ENCODE measurements at places on chromosomes 2 and 18.
A peak's percentile ranks its signal among the peaks of the same experiment; 100 is the strongest.

GRCh38 chr18:63683152-63683551 is 19.6 kb upstream of the SERPINB11 start:
- DNase-seq = peak; percentile 95

GRCh38 chr2:19488009-19488691 is 129.7 kb upstream of the OSR1 start:
- peak; percentile 64 for DNase-seq

DNA sequence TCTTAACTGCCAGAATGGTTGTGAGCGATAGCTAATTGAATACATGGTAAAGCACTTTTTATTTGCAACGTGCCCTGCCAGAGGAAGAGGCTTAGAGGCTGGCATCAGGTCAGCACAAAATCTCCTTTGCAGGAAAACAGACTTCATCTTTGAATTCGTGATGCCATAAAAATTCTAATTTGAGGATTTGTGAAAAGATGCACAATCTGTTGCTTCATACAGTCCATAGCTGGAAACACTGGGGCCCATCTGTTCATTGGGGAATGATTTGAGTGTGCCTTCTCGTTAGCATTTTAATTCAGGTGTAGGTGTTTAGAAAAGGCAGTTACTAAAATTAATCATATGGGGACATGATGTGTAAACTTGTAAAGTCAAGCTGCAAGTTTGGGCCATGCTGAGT is 876.0 kb downstream of the SLC4A3 start:
- DNase-seq = no peak

DNA sequence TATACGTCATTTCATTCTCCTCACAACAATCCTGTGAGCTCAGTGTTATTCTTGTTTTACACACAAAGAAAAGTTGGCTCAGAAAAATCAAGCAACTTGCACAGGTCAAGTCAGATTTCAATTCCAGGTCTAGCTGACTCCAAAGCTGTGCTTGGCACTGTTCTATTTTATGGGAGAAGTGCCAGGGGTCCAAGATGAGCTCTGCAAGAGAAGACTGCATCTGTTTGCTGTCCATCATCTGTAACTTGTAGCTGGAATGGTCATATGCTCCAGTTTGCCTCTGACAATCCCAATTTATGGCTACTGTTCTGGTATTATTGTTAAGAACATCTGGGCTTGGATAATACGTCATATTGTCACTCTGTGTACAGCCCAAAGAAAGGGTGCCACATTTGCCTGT is 28.9 kb downstream of the KCNF1 start:
- DNase-seq = no peak

GRCh38 chr2:47230418-47230817 is 75.3 kb upstream of the STPG4 start:
- DNase-seq = no peak

- peak; percentile 50 for DNase-seq
These were observed 40.1 kb upstream of the SOS1 start for GRCh38 chr2:39160982-39161381.

GRCh38 chr2:11357428-11357972 is 13.1 kb upstream of the ROCK2 start:
- DNase-seq = no peak

DNA sequence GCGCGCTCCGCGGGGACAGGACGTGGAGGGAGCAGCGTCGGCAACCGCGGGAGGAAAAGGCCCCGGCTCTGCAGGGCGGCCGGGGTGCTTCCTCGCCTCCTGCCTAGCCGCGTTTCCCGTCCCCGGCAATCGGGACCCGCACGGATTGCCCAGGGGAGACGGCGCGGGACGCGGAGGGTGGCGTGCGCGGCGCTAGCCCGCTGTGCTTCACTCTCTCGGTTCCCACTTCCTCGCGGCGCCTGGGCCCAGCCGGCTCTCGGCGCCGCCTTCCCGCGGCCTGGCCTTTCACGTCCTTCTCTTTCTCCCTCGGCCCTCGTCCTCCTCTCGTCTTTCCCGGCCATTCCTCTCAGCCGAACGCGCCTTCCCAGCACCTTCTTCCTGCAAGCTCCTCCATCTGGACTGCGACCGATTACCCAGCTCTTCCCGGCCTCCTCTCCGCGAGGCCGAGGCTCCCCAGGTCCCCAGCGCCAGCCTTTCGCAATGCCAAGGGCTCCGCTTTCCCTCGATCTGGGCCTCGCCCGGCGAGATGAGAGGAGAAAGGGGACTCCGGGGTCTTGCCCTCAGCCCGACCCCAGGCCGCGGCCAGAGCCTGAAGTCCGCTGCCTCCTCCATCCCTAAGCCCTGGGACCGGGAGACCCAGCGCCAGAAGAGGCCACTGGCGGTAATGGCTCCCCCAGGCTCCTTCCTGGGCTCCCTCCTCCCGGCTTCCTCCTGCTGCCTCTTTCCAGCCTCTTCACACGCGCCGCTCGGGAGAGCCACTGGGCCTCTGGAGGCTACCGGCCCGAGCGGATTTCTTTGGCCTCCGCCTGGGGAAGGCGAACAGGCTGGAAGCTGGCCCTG is 34.3 kb upstream of the ATP6V1B1 start:
- DNase-seq = no peak

DNA sequence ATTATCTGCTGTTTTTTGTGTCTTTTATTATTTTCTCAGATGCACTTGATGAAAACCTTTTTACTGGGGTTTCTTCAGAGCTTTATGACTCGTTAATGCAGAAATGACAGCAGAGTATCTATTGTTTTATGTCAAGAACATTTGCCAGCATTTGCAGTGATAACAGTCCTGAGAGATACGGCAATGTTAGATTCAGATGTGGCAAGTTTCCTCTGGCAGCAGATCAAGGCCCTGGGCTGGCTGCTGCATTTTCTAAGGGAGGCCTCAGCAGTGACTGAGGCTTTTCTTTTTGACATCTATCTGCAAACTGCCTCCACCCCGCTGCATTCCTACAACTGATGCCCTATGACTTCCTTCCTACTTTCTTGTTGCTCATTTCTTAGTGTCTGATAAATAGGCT is 40.2 kb downstream of the EFEMP1 start:
- peak; percentile 68 for DNase-seq

GRCh38 chr2:169694894-169695260 is 608 bp downstream of the PHOSPHO2 start:
- DNase-seq = no peak

- no peak for DNase-seq
These were observed 9.6 kb downstream of the TRPM8 start for GRCh38 chr2:233926806-233927205.

DNA sequence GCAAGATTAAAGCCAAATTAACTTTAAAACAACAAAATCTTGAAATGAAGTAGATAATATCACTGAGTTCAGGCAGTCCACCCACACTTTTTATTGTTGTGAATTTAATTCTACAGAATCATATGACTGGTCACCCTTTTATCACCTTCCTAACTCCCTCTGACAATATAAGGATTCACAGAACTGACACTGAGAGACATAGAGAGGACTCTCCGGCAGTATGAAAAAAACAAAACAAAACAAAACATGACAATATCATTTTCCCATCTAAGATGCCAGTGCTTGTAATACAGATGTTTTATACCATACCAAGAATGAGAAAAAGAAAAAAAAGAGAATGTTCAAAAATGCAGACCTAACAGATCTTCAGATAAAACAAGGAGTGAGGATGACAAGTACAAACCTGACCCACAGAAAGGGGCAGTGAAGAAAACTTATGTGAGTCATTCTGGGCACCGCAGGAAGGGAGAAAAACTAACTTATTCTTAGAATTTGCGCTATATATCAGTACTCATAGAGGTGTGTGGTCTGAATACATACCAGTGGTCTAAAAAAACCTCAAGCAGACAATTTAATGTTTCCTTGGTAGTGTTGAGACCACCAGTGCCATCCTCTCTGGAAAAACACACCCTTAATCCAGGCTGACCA is 136.6 kb downstream of the ZAP70 start:
- peak; percentile 40 for DNase-seq

- DNase-seq = no peak
These were observed 393.5 kb upstream of the RAB12 start for GRCh38 chr18:8215741-8216140.

GRCh38 chr2:142220239-142220638 is 89.4 kb upstream of the LRP1B start:
- DNase-seq = no peak

DNA sequence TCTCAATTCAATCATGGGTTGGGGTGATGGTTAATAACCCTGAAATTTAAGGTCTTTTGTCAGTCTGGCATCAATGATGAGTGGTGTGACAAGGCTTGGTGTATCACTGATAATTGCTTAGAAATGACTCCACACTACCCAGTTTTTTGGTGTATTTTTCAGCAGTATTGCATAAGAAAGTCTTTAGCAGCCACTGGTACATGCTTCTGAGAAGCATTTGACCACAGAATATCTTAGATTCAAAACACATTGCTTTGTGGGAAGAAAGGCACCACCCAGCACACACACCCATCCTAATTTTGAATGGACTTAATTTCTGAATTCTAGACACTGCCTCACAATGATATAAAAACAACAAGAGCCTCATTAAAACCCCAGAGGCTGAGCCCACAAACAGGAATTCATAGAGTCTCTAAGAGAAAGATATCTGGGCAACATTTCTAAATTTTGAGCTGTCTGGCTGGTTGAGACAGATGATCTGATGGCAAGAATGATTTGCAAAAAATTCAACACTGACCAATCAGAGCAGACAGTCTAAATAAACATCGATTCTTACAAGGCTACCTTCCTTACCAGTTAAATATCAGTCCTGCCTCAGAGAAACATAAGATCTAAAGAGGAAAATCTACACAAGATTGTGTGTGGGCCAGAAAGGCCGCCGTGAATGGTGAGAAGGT is 114.7 kb upstream of the CYP1B1 start:
- DNase-seq = peak; percentile 96

- DNase-seq = peak; percentile 55
These were observed 271.3 kb downstream of the KCNS3 start for GRCh38 chr2:18149660-18150246.

DNA sequence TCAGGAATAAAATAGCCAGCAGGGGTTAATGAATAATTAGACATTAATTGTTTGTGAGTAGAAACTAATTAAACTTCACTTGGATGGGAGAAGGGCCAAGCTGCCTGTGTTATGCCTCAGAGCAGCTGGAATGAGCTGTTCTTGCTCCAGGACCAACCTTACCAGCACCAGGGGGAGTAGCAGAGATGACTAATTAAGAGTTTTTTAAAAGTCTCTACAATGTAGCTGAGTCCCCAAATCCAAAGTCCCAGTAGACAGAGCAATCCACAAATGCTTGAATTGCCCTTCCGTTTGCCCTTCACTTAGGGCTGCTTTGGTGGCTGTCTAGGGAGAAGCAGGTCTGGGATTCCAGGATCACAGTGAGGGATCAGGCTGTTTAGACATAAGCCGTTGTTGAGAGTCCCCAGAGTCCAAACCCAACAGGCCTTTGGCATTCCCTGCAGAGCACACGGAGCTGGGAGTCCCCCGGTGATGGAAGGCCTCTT is 59.4 kb downstream of the RHOB start:
- DNase-seq = peak; percentile 58

- DNase-seq = no peak
These were observed 29.2 kb downstream of the UNC50 start for GRCh38 chr2:98637401-98638147.

- no peak for DNase-seq
These were observed 450.7 kb downstream of the TNS1 start for GRCh38 chr2:217552081-217552480.

- no peak for DNase-seq
These were observed 412.2 kb downstream of the SPAG16 start for GRCh38 chr2:213696442-213696841.

GRCh38 chr2:188940171-188940570 is 34.0 kb upstream of the COL3A1 start:
- DNase-seq = peak; percentile 42

GRCh38 chr2:226652983-226653765 is 146.4 kb downstream of the IRS1 start:
- DNase-seq = no peak

DNA sequence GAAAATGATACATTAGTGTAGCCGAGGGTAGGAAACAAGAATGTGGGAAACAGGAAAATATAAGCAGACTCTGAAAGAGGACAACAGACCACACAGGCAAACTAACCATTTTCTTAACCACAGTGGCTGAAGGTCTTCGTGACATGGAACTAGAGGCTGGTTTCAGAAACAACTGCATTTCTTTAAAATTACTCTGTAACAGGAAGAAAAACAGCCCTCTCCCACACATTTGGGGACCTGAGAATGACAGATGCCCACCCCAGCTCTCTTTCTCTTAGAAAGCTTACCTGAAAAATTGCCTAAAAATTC is 13.8 kb upstream of the SLC25A52 start:
- DNase-seq = no peak

DNA sequence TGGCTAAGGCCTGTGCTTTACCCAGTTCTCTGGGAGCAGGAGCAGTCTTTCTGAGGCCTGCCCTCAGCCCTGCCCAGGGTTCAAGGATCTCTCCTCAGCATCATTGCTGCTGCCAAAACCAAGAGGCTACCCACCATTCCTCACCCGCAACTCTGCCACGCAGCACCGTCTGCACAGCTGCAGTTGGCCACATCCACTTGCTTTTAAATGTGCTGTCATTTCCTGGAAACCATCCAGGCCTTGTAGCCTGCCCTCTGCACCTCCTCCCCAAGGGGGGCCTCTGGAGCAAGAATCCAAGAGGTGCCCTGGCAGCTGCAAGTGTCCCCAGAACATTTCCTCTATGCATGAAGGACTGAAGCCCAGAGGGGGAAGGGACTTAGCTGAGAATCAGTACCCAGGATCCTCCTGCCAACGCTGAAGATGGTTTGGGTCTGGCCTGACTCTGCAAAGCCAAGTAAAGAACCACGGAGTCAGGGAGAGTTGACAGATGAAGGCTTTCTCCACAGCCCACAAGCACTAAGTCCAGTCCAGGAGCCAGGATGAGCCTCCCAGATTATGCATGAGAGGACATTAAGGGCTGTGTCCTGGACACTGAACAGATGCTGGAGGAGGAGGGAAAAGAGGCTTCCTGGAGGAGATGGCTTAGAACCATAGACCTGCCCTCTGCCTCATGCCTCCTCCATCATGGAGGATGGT is 14.9 kb downstream of the EMX1 start:
- peak; percentile 19 for DNase-seq
